ENCODE measurements at places on chromosomes 13 and 19.

DNA sequence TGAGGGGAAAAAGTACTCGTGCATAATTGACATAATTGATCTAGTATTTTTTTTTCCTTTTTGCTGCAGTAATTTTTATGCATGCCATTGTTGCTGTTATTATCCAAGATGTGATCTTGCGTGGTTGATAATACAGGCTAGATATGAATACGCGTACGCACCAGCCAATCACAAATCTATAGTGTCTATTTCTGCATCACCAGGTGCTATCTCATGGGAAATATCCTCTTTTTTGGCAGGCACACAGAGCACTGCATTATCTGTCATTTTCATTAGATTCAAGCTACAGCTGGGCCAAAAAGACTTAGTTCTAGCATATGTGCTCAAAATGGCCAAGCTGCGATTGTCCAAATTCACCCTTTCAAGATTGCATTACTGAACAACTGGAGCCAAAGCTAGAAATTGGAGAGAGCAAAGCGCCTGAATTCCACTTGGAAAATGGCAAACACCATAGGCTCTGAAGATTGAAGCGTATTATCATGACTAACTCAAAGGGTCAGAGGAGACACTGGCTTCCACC, 181.1 kb downstream of the TSHZ3 start:
- DNase-seq: no peak

DNA sequence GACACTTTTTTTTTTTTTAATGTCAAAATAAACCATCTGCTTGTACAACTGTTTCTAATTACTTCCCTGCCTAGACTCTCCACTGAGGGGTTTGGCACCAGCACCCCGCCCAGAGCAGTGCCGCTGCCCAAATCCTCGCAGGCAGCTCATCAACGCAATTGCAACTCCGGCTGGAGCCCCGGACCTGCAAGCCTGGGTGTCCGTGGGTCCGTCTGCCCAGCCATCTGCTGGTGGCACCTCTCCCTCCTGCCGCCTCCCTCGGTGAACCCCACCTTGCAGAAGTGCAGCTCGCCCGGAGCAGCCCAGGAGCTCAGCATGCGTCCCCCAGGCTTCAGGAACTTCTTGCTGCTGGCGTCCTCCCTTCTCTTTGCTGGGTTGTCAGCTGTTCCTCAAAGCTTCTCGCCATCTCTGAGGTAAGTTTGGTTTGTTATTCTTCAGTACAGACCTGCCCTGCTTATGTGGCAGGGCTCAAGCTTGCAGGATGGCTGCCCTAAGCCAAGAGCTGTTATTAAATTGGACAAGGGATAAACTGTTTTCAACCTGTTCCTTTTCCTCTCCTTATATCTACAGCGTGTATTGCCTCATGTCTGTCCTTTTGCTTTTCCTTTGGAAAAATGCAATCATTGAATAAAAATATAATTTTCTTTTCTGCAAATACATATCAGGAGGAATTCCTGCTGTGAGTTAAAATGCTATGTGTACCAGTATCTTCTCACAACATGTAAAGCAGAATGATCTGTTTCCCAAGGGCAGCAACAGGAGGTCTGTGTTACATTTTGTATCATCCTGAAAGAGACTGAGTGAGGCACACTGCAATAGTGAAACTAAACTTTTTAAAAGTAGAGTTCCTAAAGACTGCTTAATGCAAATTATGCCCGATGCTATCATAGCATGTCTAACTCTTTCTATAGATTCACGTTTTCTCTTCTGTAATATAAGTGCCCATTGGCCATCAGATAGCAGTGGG, at the start of gene ITGBL1:
ITGBL1 (plus strand) TSS at position 157 of the 967 bp plus-strand sequence; CDS start at position 316, 159 bp downstream.
- DNase-seq: no peak

GRCh38 chr13:66180836-66181235, 1049.3 kb downstream of the PCDH9 start:
- DNase-seq: no peak

DNA sequence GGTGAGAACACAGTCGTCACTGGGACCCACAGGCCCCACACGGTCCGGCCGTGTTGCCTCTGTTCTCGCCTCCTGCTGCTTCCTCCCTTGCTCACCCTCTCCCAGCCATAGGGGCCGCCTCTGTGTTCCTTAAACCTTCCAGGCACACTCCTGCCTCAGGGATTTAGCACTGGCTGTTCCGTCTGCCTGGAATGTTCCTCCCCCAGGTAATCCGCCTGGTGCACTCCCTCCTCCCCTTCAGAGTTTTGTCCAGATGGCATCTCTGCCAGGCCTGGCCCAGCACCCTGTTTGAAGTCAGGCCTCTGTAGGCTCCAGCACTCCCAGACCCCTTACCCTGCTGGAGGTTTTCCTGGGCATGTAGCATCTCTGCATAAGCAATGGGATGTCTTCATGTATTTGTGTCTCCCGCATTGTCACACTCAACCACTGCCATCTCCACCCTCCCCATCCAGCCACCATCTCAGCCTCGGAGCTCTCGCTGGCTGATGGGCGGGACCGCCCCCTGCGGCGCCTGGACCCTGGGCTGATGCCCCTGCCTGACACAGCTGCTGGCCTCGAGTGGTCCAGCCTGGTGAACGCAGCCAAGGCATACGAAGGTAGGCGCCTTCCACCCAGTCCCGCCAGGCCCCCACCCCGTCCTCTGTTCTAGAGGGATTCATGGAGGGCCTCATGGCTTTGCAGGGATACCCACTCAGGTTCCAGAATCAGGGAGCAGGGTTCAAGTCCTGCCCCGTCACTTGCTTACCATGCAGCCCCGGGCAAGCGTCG, 25.9 kb downstream of the DPF1 start:
- no peak for DNase-seq

DNA sequence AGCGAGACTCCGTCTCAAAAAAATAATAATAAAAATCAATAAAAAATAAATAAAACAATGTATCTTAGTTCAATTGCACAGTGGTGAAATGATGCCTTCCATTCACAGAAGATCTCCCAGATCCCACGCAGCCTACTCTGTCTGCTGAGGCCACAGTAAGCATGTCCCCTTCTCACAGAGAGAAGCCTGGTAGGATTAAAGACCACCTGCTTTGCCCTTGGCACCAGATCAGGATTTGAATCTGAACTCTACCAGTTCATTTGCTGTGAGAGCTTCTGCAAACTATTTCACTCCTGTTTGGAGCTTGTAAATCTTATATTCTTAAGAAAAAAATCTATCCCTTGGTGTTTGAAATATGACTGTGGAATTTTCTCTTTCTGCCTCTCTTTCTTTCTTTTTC, 2.2 kb upstream of the SLC7A1 start:
- DNase-seq: no peak

- DNase-seq: no peak
Measured at GRCh38 chr13:92613921-92614320, 612.7 kb upstream of the GPC6 start.

- no peak for DNase-seq
Measured at GRCh38 chr19:12778017-12778904, 2.9 kb upstream of the HOOK2 start.

GRCh38 chr13:51811046-51811445, 7.1 kb upstream of the DHRS12 start:
- DNase-seq: no peak

- DNase-seq: no peak
Measured at GRCh38 chr19:28606269-28607032, 606.5 kb downstream of the UQCRFS1 start.

GRCh38 chr13:31022928-31023530, 90.6 kb downstream of the TEX26 start:
- no peak for DNase-seq

DNA sequence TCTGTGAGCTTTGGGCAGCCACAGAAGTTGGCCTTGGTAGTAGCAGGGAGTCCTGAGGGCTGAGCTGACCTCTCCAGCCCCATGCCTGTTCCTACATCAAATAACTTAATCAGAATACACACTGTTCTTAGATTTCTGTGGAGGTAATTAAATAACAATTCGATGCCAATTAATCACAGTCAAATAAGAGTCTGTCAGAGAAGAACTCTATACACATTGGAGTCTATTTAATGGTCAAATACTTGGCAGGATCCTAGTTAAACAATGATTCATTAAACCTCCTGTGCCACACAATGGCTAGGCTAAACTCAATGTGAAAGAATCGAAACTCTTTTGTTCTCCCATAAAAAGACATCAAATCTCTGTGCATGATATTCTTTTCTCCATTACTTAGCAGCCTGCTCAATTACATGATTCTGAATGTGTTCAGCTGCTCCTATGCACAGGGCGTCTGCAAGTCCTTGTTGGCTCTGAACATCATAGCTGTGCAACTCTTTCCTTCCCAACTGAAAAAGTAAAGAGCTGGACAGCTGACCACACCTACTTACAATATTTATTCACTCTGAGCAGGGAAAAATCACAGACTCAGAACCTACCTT, 173.1 kb downstream of the ABCC4 start:
- DNase-seq: no peak

DNA sequence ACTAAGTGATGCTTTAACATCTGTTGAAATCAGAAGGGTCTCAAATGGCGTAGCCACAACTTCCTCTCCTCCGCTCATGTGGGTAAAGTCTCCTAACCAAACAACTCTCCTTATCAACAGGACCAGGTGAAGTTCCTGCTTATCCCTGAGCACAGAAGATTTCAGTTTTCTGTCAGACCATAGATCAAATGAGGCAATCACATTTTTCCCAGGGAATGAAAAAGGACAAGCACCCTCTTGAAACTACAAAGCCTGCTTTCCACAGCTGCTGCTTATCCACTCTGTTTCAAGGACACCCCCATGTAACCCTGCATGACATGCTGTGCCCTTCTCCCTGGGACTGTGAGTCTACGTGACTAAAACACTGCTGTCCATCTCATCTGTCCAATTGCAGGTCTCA, 788.3 kb upstream of the SLITRK5 start:
- DNase-seq: no peak

GRCh38 chr13:99307247-99307646, at the start of gene GPR183:
TSS of gene GPR183 (minus strand) at chr13:99307399. CDS start at chr13:99296145, 11,254 bp downstream.
- no peak for DNase-seq

- DNase-seq: no peak
Measured at GRCh38 chr13:52070929-52071523, 46.5 kb downstream of the UTP14C start.

GRCh38 chr13:64540976-64541375, 2689.2 kb downstream of the PCDH9 start:
- no peak for DNase-seq

- no peak for DNase-seq
Measured at GRCh38 chr13:58852076-58852475, 1220.5 kb downstream of the PCDH17 start.

- no peak for DNase-seq
Measured at GRCh38 chr13:73367886-73368285, 309.1 kb downstream of the KLF5 start.

DNA sequence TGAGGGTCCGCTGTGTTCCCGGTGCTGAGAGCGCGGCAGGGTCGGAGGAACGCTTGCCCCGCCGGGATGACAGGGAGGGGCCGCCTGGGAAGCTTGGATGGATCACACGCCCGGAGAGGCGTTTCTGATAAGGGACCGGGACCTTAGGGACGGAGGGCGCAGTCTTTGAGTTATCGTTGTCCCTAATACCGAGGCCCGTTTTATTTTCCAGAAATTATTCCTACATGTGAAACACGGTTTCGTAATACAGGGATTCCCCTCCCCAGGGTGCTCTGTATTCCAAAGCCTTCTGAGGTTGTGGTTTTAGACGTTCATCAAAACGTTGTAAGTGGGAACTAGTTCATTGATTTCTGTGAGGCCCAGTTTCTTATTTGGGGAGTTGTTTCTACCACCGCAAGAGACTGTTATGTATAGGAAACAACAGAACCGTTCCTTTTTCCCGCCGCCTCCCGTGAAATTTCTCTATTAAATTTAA, 752 bp downstream of the PDCD5 start:
- no peak for DNase-seq

GRCh38 chr19:41869374-41869955, 7.6 kb upstream of the CD79A start:
- no peak for DNase-seq

GRCh38 chr13:48652851-48653471, 768 bp upstream of the CYSLTR2 start:
- no peak for DNase-seq

DNA sequence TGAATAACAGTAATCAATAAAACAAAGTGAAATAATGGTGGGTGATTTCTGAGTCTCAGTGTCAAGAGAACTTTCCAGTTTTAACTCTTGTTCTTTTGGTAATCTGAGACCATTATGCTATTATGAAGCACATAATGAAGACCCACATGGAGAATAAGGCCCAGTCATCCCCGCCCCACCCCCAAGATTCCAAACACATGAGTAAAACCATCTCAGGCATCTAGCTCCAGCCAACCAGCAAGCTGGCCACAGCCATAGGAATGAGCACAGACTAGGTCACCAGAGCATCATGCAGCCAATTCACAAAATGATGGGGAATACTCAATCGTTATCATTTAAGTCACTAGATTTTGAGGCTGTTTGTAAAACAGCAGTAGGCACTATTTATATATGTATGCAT, 1769.0 kb upstream of the PCDH20 start:
- no peak for DNase-seq

DNA sequence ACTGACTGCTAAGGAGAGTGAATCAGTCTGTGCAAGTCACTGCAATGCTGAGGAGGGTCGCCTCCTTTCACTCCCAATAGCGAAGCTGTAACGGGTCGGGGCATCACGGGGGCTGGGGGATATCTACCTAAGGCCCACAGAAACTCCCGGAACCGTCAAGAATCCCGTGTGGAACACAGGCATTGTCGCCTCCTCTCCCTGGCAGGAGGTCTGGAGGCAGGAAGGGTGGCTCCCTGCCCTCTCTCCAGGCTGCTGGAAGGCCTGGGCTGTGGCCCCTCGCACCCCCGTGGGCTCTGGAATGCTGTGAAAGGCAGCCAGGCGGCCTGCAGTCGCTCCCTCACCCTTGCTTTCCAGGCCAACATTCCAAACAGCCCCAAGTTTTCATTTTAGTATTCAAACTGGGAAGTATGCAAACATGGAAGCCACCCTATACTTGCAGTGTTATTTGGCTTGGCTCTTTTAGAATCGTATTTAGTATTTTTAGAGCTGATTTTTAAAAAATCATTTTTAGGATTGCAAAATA, 109.4 kb downstream of the CRYL1 start:
- no peak for DNase-seq

GRCh38 chr19:18781885-18782527, 9.1 kb downstream of the COMP start:
- DNase-seq: no peak

GRCh38 chr19:18156268-18156667, 3.3 kb downstream of the PIK3R2 start:
- DNase-seq: no peak

DNA sequence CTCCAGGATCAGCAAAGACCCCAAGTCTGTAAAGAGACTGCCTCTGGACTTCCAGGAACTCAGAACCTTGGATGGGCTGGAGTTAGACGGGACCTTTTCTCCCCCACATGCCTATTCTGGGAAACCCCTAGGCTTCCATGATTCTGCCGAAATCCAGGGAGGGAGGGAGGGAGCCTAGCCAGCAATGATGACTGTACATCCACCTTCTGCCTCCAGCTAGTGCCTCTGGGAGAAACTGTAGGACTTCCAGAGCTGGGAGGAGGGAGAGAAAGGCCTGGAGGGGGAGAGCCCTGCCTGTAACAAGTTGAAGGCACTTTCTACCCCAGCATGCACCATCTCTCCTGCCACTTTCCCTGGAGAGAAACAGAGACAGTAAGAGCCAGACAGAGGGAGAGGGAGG, 6.0 kb upstream of the HAS1 start:
- no peak for DNase-seq

- DNase-seq: no peak
Measured at GRCh38 chr13:31477961-31478360, 261.4 kb upstream of the RXFP2 start.

All from stimulated activated CD4-positive, alpha-beta T cell treated with anti-CD3 and anti-CD28 coated beads, Interleukin-1b, Interleukin-23, amount 100 ng/mL, for 24 hours (primary cell).